Muscle of back (tissue), 13 donors: ENCODE measurements at places on chromosomes 6 and 20. TPM values are rescaled to one million over a fixed set of nuclear protein-coding genes. Genes with fewer than 3 reads are reported as not detected.

DNA sequence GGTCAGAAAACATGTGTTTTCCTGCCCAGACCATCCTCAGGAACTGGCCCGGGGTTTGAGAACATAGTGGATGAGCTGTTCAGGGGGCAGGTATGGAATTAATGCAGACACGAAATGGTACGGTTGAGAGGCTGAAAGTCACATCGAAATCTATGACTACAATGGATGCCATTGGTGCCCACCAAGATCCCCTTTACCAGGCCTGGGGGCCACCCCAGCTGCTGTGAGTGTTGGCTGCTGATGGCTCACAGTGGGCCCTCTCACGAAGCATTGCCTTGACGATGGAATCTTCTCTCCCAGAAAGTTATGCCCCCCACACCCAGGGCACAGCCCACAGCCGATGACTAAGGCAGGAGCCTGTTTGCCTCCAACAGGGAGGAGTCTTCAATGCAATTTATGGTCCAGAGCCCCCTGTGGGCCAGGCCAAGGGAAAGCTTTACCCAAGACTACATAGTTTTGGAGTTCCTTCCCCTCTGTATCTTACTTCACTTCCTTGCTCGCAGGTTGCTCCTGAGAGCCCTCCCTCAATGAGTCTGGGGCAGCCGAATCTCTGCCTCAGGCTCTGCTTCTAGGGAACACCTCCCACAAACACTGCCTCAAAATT is 92.6 kb downstream of the BFSP1 start:
- no peak for DNase-seq

DNA sequence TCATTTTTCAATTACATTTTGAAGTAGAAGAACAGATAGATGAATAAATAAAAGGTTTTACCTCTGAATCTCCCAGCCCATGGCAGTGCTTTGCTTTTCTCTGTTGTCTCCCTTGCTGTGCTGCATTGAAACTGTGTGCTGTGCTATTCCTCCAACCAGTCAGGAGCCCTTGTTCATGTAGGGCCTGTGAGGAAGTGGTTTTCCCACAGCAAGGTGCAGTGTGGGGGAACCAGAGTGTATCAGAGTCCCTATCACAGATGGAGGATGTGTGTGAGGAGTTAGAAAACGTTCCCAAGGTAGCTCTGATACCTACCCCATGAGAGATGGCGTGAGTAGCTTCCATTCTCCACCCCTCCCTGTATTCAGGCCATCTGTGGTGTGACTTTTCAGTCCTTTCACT is 72.8 kb upstream of the RALGAPA2 start:
- DNase-seq: no peak

Gene NOTCH4
- 19.1 TPM for polyA plus RNA-seq

Gene CSNK2A1
- 118 TPM for polyA plus RNA-seq

Gene TRAPPC3L
- polyA plus RNA-seq: 0.24 TPM

Gene APCDD1L
- 8.5 TPM for polyA plus RNA-seq

Gene COL11A2
- 29.8 TPM for polyA plus RNA-seq
